ENCODE measurements at places on chromosomes 6 and 20.

GRCh38 chr20:62772990-62773844 lies 23.1 kb upstream of the MRGBP start:
- DNase-seq = no peak

- no peak for DNase-seq
Observed at GRCh38 chr6:110355727-110356126, 2.4 kb downstream of the METTL24 start.

DNA sequence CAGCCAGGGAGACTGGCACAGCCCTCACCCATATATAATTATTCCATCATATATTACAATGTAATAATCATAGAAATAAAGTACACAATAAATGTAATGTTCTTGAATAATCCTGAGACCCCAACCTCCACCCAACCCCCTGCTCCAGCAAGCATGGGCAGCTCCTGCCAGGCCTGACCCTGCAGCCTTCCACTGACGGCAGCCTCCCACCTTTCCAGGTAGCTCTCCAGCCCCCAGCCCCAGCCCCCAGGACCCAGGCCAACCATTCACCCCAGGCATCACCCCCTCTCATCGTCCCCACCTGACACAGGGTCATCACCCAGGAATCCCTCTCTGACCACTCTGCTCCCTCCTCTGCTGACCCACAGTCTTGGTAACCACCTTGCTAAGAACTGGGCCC lies 14.6 kb downstream of the TFEB start:
- DNase-seq = no peak

DNA sequence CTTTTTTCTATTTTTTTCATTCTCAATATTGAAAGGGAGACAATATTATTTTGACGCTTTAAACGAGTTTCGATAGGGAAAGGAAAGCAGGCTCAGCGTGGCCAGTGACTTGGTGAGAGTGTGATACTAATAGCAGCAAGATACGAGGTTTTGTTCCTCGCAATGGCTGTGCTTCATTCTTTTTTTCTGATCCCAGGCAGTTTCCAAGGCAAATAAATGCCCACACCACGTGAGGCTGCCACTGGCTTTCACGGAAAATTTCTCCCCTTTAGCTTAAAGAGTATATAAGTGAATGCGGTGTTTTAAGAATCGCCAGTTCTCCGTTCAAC lies 196.4 kb upstream of the ZNF184 start:
- DNase-seq = no peak

DNA sequence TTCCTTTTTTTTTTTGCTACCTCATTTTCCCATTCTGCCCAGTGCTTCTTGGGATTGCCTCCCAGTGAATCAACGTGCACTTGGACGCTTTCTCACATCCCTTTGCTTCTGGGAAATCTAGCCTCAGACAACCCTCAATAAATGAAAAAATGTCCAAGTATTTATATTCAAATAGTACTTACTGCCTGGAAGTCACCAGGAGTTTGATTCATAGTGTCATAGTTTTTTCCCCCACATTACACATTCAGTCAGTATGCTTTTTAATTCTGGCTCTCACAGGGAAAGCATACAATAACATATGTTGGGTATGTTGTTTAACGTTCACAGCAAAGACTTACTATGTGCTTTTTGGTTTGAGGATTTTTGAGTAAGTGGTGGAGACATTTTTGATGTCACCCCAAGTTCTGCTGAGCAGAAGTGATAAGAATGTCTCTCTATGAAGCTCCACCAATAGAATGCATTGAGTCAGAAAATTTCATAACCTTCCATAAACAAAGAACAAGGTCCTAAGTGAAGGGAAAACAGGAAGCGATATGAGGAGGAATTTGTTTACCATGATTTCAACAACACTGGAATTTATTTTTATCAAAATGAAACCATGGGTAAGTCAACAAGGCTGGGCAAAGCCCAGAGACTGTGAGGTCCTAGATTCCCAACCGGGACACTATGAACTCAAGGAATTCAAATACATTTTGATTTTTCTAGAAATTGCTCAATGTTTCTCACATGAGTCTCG lies 301.2 kb upstream of the BMP2 start:
- no peak for DNase-seq

- no peak for DNase-seq
Observed at GRCh38 chr6:1821513-1822183, 211.9 kb downstream of the FOXC1 start.
